ENCODE measurements at places on chromosomes 16 and 17.

DNA sequence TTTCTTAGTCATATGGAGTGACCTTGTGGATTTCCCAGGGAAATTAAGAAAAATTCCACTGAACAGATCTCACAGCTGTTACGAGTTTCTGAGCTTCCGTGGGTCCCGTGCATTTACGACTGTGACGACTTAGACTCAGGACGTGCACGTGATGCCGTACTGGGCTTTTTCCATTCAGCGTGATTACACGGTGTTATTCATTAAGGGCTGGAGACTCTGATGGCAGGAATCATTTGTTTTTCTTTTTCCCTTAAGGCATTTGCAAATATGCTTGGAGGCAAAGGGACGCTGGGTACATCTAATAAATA lies 57.2 kb downstream of the TBC1D16 start:
- DNase-seq, result no peak

DNA sequence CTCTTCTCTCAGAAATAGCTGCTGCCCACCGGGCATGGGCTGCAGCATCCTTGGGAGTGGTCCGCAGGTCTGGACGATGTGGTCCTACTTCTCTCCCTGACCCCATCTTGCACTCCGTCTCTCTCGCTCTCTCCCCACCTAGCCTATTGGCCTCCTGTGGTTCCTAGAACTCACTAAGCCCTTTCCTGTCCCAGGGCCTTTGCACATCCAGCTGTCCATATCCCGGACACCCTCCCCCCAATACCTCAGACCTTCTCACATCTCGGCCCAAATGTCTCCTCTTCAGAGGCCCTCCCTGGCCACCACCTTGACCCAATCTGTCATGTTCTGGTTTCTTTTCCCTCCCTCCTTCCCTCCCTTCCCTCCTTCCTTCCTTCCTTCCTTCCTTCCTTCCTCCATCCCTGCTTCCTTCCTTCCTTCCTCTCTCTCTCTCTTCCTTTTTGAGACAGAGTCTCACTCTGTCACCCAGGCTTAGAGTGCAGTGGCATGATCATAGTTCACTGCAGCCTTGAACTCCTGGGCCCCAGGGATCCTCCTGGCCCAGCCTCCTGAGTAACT lies 4.5 kb downstream of the SLC4A1 start:
- DNase-seq, result no peak

- DNase-seq, result no peak
Measured at GRCh38 chr17:1939981-1940809, 84.9 kb downstream of the RTN4RL1 start.

- DNase-seq, result no peak
Measured at GRCh38 chr17:80803451-80804428, 187.9 kb upstream of the CHMP6 start.

Measured in epithelial cell of proximal tubule (primary cell).